ENCODE measurements at places on chromosomes 7 and 10.
A peak's percentile ranks its signal among the peaks of the same experiment; 100 is the strongest.

GRCh38 chr10:133096616-133097269 lies 9.0 kb downstream of the ADGRA1 start:
- no peak for DNase-seq

GRCh38 chr10:128846927-128847326 lies 620.1 kb upstream of the MGMT start:
- no peak for DNase-seq

- DNase-seq: no peak
These were observed 100.2 kb downstream of the HTR5A start for GRCh38 chr7:155170331-155170730.

- no peak for DNase-seq
These were observed 713.1 kb downstream of the DNAJB9 start for GRCh38 chr7:109282726-109283125.

DNA sequence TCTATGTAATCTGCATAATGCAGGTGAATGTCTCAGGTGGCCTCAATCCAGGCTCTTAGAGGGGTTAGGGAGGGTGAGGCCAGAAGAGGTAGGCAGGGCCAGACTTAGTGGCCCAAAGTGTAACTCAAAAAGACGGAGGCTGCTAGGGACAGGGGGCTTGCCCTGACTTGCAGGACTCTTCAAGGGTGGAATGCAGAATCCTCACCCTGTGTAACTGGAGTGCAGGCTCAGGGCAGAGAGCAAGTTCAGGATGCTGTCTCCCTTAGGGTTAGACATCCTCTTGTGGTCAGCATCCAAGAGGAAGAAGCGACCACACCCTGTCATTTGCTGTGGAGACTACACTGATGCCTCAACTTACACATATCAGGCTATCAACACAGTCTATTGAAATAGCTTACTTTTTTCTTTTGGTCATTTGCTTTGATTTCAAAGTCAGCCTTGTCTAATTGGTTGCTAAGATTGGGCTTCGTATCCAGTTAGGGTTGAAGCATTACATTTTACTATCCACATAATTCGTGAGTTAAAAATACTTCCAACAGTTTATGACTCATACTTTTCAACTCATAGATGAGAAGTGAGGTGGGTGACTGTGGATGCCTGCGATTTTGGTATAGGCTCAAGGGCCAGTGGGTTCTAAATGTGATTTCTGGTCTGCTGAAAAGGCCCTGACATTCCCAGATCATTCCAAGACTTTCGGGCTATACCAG lies 563.6 kb downstream of the SUGCT start:
- DNase-seq: no peak

DNA sequence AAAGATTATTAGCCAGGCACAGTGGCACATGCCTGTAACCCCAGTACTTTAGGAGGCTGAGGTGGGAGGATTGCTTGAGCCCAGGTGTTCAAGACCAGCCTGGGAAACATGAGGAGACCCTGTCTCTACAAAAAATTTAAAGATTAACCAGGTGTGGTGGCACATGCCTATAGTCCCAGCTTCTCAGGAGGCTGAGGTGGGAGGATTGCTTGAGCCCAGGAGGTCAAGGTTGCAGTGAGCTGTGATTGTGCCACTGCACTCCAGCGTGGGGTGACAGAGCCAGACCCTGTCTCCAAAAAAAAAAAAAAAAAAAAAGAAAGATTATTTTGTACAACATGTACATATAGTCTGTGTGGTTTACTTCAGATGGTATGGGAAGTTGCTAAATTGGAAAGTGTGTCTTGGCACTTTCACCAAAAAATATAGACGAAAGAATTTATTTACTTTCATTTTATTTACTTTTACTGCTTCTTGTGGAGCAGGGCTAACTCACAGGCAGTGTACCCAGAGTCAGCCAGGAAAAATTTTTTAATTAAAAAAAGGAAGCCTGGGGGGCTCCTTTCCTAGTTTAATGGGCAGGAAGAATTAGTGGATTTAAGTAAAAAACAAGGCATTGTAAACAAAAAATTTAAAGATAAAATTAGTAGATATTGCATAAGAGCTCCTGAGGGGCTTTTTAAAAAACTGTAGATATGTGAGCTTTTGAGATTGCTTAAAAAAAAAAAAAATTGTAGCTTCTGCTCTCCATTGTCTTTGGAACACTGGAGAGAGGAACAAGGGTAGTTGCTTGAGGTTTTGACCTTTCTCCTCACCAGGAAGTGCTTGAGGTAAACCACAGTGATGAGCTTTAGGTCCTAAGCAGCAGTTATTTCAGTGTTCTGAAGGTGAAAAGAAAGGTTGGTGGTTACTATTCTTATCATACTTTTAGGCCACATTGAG lies 44.6 kb upstream of the VDAC2 start:
- no peak for DNase-seq

- no peak for DNase-seq
These were observed 3.1 kb upstream of the STK32C start for GRCh38 chr10:132310701-132311337.

DNA sequence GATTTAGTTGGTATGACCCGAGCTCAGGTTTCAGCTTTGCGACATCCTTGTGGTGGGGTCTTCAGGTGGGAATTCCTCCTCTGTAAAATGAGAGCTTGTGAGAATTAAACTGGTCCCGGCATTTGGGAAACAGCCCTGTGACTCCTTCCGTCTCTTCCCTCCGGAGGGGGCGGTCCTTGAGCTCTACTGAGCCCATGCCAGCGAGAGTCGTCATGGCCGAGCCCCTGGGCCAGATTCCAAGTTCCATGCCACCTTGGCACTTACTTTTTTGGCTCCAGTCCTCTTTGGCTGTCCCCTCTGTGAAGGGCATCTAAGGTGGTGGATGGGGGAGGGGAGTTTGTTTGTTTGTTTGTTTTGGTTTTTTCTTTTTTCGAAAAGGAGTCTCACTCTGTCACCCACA lies 47.6 kb downstream of the GTF2IRD1 start:
- no peak for DNase-seq

- no peak for DNase-seq
These were observed 248.5 kb downstream of the BUB3 start for GRCh38 chr10:123402656-123403055.

GRCh38 chr7:151626422-151627115 lies 106.9 kb upstream of the RHEB start:
- DNase-seq: no peak

- DNase-seq: no peak
These were observed 101.1 kb upstream of the RET start for GRCh38 chr10:42975558-42976340.

DNA sequence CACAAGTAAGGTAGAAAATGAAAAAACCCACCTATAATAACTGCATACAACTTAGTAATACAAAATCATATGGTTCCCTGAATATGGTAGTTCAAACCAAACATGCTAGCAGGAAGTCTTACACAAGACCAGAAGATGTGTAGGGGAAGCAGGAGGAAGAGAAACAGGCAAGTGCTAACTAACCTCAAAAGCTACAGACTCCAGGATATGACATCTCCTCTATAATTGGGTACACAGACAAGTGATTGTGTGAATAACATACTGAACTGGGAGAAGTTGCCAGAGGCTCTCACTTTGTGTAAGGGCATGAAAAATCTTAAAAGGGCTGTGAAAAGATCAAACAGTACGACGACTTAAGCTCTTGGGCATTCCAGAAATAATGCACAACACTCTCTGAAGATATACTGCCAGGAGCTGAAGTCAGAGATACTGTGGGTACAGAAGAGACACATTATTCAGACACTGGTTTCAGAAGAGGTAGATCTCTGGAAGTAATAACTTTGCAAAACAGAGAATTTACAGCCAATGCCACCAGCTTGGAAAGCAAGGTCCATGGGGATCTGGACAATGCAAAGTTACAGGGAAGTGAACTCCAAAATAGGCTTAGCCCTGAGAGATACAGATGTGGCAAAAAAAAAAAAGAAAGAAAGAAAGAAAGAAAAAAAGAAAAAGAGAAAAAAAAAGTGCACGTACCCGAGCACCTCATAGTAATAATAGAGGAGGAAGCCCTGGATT lies 767.2 kb downstream of the TNS3 start:
- no peak for DNase-seq

DNA sequence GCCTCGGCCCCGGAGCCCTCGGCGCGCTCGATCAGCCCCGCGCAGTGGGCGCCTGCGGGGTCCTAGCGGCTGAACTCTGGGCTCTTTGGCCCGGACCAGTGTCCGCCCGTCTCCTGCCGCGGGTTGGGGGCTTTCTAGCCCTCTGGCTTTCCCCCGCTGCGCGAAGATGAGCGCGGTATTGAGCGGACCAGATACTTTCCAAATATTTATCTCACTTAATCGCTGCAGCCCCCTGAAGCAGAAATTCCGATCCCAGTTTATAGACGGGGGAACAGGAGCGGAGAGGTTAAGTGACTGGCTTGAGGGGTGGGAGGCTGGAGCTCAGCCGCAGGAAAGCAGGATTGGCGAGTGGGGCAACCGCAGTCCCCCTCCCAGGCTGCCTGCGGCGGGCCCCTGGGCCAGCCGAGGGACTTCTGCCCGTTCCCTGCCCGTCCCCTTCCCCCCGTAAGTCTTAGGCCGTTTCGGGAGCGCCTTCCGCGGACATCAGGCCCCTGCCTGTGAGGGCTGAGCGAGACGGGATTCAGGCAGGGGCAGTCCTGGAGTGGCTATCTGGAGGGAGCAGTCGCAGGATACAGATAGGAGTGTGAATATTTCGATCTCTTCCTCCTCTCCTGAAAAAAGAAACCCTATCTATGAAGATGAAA lies 565 bp downstream of the STRIP2 start:
- no peak for DNase-seq

GRCh38 chr10:125709553-125710474 lies 9.7 kb upstream of the EDRF1 start:
- DNase-seq: no peak

GRCh38 chr7:22610263-22610662 lies 110.3 kb upstream of the STEAP1B start:
- DNase-seq: no peak

GRCh38 chr7:104179178-104179577 lies 28.6 kb downstream of the ORC5 start:
- DNase-seq: no peak

GRCh38 chr7:73423519-73424488 lies 9.8 kb upstream of the FZD9 start:
- peak; percentile 56 for DNase-seq

GRCh38 chr10:5584895-5585516 lies 60.2 kb downstream of the CALML3 start:
- no peak for DNase-seq

DNA sequence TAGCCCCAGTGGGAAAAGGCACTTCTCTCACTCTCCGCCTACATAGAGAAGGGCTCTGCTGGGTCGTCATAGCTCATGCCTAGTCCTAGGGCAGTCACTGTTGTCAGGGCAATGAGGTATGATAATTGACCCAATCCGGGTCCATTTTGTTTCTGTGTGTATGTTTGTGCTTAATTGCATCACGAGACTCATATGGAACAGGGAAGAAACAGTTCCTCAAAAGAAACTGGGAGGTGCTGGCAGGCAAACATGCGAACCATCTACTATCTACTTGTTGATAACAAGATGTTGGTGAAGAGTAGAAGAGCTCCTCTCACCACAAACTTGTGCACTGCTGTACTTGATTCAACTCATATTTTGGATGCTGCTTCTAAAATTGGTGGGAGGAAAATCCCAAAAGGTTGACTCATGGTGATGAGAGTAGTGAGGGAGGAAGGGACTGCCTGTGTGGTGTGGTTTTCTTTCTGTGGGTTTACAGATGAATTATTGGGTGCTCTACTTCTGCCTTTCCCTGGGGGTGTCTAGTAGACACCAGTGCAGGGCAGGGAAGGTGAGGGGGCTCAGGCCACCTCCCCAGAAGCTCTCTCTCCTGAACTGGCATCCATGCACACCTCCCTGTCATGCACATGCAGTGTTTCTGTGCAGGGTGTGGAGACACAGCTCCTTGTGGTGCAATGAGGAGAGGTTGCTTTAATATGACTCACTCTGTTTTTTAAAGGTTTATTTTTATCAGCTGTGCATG lies 29.4 kb downstream of the LSMEM1 start:
- no peak for DNase-seq

- DNase-seq: no peak
These were observed 128.5 kb downstream of the TNS3 start for GRCh38 chr7:47453093-47454061.

DNA sequence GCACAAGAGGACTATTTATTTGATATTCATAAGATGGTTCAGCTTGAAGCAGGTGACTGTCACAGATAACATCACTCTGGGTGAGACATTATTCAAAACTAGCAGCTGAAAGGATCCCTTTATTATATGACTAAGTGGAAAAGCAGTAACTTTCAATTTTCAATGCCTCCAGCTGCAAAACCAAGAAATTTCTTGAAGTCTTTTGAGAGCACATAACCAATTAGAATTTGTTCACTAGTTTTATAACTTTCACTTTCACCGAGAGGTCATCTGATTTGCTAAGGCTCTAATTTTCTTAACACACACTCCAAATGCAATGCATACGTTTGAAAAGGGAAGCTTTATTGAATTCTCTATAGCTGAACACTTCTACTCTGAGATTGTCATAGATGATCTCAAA lies 88.6 kb upstream of the KLF14 start:
- DNase-seq: no peak

DNA sequence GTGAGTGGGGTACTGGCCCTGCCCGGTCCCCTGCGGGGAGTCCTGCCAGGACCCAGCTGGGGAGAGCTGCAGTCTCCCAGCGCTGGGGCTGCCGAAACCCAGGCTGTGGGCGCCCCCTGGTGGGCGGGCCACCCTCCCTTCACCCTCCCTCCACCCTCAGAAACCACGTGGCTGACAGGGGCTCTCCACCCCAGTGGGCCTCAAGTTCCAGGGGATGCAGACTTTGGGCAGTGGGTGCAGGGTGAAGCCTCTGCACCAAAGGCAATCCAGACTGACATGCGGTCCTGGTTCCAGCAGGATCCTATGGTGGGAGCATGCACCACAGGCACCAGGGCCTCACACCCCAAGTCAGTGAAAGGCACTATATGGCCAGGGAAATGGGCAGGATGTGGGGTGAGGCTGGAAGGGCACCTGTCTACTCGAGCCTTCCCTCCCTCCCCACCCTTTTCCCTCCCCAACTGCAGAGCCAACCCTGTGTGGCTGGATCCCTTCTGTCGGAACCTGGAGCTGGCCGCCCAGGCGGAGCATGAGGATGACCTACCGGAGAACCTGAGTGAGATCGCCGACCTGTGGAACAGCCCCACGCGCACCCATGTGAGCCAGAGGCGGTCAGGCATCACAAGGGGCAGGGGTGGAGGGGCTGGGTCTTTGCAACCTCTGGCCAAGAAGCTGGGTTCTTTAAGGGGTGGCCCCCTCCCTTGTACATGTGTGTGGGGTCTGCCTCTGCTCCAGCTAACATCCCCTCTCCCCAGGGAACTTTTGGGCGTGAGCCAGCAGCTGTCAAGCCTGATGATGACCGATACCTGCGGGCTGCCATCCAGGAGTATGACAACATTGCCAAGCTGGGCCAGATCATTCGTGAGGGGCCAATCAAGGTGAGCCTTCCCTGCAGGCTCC lies 38.8 kb downstream of the PSAP start:
- peak; percentile 50 for DNase-seq

DNA sequence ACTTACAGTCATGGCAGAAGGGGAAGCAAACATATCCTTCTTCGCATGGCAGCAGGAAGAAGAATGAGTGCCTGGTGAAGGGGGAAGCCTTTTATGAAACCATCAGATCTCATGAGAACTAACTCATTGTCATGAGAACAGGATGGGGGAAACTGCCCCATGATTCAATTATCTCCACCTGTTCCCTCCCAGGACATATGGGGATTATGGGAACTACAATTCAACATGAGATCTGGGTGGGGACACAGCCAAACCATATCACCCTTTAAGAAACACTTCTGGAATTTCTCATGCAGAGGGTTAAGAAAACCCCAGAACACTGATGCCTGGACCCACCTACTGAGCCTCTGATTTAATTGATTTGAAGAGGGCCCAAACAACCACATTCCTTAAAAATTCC lies 63.3 kb upstream of the DNAJB12 start:
- DNase-seq: no peak

Measured in neural crest cell (in vitro differentiated cells).